ENCODE measurements at places on chromosomes 6 and 20.
A peak's percentile ranks its signal among the peaks of the same experiment; 100 is the strongest.

DNA sequence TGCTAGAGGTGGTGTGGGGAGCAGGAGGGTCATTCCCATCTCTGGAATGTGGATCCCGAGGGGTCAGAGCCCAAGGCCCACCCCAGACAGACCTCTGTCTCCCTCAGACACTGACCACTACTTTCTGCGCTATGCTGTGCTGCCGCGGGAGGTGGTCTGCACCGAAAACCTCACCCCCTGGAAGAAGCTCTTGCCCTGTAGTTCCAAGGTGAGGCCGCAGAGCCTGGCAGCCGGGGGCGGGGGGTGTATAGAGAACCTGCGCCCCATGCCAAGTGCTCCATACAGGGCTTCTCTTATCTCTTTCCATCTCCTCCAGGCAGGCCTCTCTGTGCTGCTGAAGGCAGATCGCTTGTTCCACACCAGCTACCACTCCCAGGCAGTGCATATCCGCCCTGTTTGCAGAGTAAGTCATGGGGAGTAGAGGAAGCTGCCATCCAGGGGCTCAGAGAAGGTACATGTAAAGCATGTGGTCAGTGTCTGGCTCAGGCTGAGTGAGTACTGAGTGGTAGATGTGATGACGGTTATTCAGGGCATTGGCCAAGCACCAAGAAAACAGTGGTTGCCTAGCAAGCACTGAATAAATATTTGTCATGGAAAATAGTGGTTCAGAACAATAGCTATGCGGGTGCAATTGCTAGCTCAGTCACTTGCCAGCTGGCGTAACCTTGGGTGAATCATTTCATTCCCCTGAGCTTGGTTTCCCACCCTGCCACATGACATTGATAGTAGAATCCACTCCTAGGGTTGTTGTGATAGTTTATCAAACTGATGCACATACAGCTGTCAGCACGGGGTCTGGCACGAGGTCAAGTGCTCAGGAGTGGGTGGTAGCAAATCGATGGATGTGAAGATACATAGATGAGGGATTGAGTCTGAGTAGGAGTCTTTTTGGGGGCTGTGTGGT is 3.5 kb downstream of the PIGT start:
- DNase-seq, result peak; percentile 37

DNA sequence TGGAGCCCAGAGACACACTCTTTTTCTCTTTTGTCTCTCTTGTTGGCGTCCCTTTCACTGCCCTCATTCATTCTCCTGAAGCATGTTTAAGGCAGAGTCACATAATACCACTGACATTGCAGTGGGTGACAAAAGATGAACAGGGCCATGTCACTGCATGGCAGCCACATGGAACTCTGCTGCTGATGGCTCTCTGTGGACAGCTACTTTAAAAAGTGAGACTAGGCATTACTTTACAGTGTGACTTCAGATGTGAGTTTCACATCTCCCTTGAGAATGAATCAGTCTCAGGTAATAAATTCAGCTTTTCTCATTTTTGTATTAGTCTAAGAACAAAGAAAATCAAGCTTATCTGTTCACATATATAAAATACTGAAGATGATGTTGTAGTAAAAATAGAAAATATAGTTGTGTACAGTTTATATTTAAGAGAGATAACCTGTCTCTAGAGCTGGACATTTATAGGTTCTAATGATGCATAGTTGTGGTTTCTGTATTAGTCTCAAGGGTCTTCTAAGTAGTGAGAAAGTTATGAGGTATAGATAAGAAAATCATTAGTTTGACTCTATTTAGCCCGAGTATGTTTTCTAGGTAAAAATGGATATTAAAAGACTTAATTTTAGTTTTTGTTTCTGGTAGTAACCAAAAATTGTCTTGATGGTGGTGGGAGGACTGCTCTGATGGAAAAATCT is 6.1 kb downstream of the MRS2 start:
- no peak for DNase-seq

GRCh38 chr6:149859368-149859767 is 4.8 kb downstream of the LRP11 start:
- DNase-seq, result no peak

- DNase-seq, result no peak
These were observed 2.8 kb downstream of the EZR start for GRCh38 chr6:158816329-158816728.

DNA sequence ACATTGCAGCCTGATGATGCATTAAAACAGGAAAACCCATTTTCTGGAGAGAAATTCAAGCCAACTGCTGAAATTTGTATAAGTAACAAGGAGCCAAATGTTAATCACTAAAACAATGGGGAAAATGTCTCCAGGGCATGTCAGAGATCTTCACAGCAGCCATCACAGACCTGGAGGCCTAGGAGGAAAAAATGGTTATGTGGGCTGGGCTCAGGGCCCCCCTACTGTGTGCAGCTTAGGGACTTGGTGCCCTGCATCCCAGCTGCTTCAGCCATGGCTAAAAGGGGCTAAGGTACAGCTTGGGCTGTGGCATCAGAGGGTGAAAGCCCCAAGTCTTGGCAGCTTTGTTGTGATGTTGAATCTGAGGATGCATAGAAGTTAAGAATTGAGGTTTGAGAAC is 479.8 kb downstream of the BCKDHB start:
- no peak for DNase-seq

DNA sequence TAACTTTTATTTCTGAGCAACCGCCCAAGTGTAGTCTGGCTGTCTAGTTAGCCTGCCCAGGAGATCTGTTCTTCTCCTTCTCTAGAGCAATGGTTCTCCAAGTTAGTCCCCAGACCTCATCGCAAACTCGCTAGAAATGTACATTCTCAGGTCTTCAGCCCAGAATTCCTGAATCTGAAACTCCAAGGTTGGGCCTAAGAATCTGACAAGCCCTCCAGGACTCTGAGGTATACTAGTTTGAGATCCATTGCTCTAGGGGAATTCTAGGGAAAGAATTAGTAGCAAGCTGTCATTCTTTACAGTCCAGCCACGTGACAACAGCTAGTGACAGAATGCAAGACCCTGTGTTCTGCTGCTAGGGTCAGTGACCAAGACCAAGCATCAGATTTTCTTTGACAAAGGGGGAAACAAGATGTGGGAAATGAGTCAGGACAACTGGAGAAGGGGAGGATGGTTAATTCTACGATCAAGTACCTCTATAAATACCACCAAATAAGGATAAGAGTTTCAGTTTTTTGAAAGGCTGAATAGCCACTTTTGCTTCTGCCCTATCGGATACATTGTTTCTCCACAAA is 5.8 kb downstream of the UBE2V1 start:
- no peak for DNase-seq
